ENCODE measurements at places on chromosomes 5 and 9.

- DNase-seq, result no peak
Measured at GRCh38 chr5:140988100-140988499, 21.8 kb downstream of the PCDHAC2 start.

DNA sequence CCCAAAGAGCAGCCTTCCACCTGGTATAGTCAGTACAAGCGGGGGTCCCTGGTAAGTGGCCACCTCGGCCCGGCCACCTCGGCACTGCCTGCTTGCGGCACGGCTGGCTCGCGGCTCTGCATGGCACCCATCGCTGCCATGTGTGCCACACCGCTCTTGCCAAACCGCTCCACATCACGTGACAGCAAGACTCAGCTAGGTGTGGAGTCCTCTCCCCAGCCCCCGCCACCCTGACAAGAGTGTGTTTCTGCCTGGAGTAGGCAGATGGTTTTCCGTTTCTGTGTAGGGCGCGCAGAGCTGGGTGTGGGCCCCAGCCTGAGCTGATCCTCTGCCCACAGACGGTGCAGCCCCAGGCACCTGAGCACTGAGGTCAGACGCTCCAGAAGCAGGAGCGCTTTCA lies 50.5 kb upstream of the FCN2 start:
- no peak for DNase-seq

DNA sequence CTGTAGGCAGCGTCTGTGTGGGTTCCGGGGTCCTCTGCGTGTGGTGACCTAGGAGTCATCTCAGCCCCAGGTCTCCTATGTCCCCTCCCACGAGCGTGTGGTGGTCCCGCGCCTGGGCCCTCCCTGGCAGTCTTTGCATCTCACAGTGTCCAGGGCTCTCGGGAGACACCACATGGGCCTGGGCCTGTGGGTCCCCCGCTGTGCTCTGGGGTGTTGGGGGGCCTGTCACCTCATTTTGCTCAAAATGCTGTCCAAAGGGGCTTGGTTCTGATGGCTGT lies 27.1 kb downstream of the CEP72 start:
- no peak for DNase-seq

GRCh38 chr9:130043654-130044623 lies 950 bp upstream of the FNBP1 start:
- DNase-seq, result peak; percentile 74

- no peak for DNase-seq
Measured at GRCh38 chr5:136210259-136210658, 17.3 kb upstream of the SMIM32 start.

GRCh38 chr5:170427672-170428236 lies 38.6 kb upstream of the KCNMB1 start:
- DNase-seq, result no peak

- no peak for DNase-seq
Measured at GRCh38 chr9:137748741-137749140, 128.8 kb upstream of the CACNA1B start.

DNA sequence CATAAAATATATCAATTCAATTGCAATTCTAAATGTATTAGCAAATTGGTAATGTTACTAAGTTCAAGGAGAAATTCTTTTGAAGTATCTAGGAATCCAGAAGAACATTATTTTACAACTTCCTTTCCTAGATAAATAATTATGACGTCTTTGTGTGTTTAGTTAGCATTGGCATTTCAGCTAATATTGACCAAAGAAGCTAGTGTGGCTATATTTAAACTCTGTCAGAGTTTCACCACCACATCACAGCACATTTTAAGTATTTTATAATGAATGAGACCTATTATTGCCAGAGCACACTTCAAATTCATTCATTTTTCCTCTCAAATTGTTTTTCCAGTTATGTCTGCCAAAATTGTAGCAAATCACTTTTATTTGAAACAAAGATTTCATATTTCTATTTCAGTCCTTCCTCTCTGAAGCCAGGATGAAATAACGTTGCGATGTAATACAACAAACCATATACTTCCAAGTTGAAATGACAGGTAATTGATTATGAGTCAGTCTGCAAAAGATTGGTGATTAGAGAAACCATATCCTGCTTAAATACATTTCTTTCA lies 18.9 kb downstream of the PLK2 start:
- no peak for DNase-seq

DNA sequence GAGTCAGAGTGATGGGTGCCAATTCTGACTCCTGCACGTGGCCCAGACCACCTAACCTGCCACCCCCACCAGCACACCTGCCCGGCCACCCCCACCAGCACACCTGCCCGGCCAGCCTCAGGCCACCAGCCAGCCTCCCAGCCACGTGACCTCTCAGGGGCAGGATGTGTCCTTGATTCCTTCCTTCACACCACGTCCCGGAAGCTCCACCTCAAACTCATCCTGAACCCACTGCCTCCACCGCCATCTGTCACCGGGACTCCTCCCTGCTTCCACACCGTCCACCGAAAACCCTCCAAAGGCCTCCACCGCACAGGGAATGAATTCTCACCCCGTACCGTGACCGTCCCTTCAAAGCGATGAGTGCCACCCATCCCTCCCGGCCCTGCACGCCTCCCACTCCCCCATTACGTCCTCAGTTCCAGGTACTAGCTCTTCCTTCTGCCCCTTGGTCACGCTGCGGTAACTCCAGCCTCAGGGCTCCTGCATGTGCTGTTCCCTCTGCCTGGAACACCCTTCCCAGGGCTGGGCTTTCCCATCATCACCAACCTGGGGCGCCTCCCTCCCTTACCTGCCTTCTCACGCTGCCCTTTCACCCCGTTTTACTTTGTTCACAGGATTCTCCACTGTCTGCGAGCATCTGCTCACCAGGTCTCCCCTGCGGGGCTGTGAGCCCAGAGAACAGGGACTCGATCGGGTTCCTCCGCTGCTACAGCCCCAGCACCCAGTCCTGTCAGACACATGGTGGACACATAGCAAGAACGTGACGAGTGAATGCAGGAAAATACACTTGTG lies 82.9 kb downstream of the ADAMTS2 start:
- DNase-seq, result no peak

GRCh38 chr5:134314443-134314842 lies 52.5 kb downstream of the CDKL3 start:
- no peak for DNase-seq

DNA sequence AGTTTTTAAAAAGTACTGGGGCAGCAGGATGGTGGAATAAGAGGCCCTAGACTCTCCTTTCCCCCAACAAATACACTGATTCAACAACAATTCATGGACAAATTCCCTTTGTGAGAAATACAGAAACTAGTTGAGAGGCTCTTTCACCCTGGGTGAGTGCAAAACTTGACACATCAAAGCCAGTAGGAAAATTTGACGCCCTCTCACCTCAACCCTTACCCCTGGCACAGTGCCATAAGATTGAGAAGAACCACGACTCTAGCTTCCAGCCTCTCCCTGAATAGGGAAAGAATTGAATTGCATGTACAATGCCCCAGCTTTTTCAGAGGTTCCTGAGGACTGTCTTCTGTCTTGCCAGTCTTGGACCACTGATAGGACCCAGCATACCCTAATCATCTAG lies 12.3 kb downstream of the KIF4B start:
- peak; percentile 40 for DNase-seq

DNA sequence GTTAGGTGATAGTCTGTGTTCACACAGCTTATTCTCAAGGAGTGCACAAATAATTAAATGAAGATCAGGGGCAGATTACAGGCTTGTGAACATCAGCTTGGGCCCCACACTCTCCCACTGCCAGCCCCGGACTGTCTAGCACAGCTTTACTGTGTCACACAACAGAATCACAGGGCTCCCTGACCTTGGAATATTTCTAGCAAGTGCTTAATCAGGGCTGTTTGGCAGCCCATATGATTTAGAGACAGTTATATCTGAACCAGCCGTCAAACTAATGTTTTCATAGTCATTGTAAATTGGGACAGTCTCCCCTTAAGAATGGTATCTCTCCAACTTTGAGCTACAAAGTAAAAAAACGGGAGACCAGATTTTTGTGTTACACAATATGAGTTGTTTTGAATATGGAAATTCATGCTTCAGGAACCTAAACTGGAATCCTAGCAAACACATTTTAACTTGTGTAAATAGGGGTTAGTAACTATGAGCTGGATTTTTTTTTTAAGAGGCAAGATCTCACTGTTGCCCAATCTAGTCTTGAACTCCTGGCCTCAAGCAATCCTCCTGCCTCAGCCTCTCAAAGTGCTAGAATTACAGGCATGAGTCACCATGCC lies 517.6 kb downstream of the BNC2 start:
- DNase-seq, result no peak

DNA sequence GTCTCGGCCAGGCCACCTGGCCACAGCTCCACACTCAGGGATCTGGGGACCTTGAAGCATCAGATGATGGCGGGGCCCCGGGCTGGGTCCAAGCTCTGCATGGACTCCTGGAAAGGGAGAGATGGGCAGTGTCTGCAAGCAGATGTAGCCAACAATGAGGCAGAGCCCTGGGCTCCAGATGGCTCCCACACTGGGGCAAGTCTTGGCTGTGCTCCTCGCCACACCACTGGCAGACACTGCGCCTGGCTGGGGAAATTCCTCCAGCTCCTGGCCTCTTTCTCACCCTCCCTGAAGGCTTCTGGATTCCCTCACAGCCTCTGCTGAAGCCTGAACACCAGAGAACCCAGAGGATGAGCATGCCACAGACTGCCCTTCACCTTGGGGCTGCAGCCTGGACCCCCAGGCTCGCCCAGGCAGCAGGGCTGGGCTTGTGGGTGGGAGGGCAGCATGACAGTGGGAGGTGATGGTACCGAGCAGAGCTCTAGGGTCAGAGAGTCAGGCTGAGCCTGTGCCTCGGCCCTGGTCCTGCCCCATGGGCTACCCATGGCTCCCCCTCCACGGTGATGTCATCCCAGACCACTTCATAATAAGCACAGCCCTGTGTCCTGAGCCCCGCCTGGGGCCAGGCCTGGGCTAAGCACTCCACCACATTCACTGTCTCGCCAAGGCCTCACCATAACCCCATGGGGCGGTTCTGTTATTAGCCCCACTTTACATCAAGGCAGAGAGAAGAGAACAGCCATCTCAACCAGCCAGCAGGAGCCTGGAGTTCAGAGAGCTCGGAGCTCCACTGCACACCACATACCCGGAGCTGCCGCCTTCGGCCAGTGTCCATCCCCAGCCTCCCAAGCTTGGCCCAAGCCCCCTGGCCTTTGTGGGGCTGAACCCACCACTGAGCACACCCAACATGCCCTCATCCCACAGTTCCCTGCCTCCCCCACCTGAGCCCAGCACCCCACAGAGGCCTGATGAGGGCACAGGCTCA lies 62.2 kb upstream of the ADAMTS2 start:
- DNase-seq, result no peak

- peak; percentile 11 for DNase-seq
Measured at GRCh38 chr5:13766236-13766635, 178.3 kb downstream of the DNAH5 start.

GRCh38 chr5:61311056-61311610 lies 20.9 kb upstream of the ZSWIM6 start:
- DNase-seq, result no peak

GRCh38 chr5:146565764-146566367 lies 49.9 kb upstream of the GPR151 start:
- DNase-seq, result peak; percentile 69

- no peak for DNase-seq
Measured at GRCh38 chr5:87242242-87242641, 25.4 kb upstream of the RASA1 start.

GRCh38 chr9:77794985-77795384 lies 146.9 kb upstream of the GNA14 start:
- peak; percentile 63 for DNase-seq

- DNase-seq, result no peak
Measured at GRCh38 chr5:151751091-151751490, 7.3 kb downstream of the ATOX1 start.

GRCh38 chr5:135229679-135230132 lies 169.3 kb downstream of the MACROH2A1 start:
- no peak for DNase-seq

DNA sequence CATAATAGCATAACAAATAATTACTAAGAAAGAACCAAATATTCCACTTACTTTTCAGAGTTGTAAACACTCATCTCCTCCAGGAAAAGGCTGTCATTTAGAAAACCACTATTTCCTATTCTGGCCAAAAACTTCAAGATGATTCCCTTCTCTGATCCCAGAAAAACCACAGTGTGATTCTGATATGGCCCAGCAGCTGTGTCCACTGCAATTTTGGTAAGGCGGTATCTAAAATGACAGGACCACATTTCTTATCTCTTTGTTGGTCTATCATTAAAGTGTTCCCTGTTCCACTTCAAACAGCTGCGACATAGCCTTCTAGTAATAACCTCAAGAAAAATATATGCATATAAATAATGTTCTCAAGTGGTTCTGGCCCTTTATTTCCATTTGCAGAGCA lies 96.1 kb downstream of the SEMA6A start:
- DNase-seq, result peak; percentile 30

GRCh38 chr9:108467653-108468324 lies 388.0 kb downstream of the ACTL7B start:
- DNase-seq, result no peak

- no peak for DNase-seq
Measured at GRCh38 chr5:6602441-6602840, 30.4 kb downstream of the NSUN2 start.

DNA sequence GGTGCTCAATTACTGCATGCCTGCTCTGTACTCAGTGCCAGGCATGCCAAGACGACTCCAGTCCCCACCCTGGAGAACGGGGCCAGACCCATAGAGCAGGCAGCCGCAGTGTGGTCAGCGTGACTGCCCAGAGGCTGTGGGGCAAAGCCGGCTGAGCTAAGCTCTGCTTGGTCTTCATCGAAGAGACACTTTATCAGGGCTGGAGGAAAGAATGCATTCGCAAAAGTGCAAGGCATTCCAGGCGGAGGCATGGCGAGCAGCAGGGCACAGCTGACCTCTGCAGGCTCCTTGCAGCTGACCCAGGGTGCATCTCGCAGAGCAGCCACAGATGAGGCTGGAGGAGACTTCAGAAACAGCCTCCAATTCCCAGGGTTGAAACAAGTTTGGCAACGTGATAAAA lies 13.6 kb downstream of the MED27 start:
- DNase-seq, result no peak

GRCh38 chr5:60688980-60689379 lies 11.0 kb downstream of the DEPDC1B start:
- DNase-seq, result no peak

GRCh38 chr9:36191686-36192085 lies 965 bp downstream of the CLTA start:
- no peak for DNase-seq

DNA sequence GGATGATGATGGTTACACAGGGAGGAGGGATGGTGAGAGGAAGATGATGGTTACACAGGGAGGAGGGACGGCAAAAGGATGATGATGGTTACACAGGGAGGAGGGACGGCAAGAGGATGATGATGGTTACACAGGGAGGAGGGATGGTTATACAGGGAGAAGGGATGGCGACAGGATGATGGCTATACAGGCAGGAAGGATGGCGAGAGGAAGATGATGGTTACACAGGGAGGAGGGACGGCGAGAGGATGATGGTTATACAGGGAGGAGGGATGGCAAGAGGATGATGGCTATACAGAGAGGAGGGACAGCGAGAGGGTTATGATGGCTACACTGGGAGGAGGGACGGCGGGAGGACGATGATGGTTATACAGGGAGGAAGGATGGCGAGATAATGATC lies 64.1 kb upstream of the FCN1 start:
- no peak for DNase-seq

- DNase-seq, result no peak
Measured at GRCh38 chr9:111158999-111159398, 120.7 kb upstream of the LPAR1 start.

Measured in hematopoietic multipotent progenitor cell treated with erythropoietin and hydrocortisone succinate and interleukin-3 and kit ligand, for 8 days (in vitro differentiated cells).